ENCODE measurements at places on chromosomes 2 and 18.

- no peak for DNase-seq
Observed at GRCh38 chr18:3171631-3172030, 48.1 kb downstream of the MYOM1 start.

DNA sequence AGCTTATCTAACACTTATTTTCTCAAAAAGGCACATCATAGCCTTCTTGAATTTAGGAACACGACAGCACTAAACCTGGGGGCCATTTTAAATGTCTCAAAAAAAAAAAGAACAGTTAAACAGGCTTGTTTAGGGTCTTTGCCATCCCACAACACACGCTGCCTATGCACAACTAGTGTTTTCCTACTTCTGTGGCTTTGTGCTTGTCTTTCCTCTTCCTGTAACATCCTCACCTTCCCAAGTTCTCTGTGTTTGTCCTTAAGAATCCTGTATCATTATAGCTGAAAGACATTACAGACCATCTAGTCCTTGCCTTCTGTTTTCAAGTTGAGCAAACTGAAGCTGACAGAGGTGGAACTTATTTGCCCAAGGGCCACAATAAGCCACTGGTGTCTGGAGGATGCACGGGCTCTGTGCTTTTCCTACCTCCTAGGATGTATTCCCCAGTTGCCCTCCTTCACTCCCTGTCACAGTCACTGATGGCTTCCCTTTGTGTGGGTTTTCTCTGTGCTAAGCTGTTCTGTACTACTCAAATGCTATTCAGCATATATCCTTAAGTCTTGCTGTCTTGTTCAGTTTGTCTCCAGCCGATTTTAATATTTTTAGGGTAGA is 22.6 kb downstream of the SNRPD1 start:
- no peak for DNase-seq

DNA sequence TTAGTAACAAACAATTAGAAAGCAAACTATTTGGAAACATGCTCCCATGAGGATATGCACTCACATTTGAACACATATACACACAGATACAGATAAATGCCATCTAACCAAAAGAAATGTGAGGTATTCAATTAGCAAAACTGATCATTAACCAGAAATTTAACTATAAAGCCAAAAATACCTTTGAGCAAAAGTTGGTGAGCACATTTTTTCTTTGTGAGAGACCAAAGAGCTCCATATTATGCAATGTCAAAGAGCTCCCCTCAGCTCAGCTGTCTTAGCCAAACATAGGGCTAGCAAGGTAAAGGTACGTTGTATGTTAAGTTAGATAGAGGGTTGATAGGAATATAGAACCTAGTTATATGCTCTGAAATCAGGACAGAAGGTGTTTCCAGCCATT is 43.8 kb downstream of the CYBRD1 start:
- DNase-seq, result no peak

- peak; percentile 95 for DNase-seq
Observed at GRCh38 chr2:71801969-71802368, 345.7 kb downstream of the CYP26B1 start.

DNA sequence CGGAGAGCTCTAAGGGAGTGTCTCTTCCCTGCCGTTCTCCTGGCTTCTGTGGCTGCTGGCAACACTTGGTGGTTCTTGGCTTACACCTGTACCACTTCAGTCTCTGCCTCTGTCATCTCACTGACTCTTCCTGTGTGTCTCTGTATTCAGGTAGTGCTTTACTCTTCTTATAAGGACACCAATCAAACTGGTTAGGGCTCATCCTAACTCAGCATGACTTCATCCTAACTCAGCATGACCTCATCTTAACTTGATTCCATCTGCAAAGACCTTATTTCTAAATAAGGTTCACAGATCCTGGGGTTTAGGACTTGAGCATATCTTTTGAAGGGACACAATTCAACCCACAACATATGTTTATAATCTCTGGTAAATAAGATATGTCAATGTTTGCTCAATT is 51.6 kb upstream of the DSEL start:
- no peak for DNase-seq

DNA sequence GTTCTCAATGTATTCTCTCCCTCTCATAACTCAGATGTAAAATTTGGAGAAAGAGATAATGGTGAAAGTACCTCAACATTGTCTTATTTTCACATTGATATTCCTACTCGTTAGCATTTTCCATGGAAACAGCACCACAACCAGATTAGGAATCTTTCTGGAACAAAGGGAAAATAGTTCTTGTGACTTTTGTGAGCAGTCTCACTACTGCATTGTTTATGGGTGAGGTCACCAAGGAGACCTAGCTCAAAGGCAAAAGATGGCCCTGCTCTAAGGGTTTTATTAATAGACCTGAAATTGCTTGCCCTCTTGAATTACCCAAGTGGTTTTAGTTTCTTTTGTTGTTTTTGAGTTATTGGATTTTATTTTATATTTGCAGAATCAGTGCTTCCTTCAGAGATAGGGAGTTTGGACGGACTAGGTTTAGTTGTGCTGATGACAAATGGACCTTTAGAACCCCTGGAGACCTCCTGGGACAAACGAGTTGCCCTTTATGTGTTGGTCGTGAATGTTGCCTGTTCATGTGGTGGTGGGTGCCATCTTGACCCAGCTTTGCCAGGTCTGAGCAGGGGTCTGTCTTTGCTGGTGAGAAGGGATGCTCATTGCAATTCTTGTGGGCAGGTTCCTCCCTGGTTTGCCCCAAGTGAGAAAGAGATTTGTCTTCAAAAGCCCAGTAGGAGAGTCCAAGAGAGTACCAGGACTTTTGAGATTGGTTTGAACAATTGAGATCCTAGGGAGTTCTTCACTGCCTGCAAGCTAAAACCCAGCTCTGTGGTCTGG is 58.1 kb downstream of the INPP4A start:
- DNase-seq, result peak; percentile 22

- no peak for DNase-seq
Observed at GRCh38 chr18:4246374-4246773, 208.7 kb downstream of the DLGAP1 start.

DNA sequence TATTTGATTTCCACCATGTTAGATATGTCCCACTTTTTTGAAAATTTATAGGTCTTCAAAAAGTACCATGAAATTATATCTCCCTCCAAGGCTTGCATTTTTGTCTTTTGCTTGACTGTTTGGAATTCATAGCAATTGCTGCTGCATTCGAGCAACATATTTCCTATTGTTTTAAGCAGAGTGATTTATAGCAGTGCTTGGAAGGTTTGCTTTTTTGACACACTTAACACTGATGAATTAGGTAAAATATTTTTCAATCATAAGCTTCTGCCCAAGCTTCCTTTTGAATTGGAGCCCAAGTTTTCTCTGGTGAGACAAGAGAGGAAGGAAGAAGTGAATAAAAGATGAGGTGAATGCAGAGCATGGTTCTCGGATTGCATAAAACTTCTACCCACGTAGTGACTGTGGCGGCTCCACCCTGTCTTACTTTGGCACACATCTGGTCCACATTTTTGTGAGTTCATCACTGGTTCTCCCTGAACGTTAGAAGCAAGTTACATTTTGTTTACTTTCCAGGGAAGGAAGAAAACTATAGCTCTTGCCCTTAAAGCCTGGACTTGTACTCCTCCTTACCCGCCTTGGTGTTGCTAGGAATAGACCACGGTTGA is 667.0 kb downstream of the TSN start:
- no peak for DNase-seq

- no peak for DNase-seq
Observed at GRCh38 chr18:56902653-56903052, 244.2 kb upstream of the BOD1L2 start.

- no peak for DNase-seq
Observed at GRCh38 chr2:219621935-219622334, 5.5 kb upstream of the SLC4A3 start.

DNA sequence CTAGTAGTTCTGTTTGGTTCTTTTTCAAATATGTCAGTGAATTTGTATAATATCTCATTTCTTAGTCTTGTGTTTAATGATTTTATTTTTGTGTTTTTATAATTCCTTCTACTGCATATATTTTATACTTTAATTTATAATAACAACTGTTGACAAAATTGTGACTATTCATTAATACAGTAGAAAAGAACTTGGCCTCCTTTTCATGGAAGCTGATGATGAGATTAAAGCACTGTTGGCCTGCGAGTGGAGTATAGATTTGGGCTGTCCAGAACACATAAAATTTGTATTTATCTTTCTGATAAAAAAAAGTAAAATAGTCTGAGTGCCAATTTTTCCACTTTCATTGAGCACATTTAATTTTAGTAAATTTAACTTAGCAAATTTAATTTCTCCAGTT is 12.1 kb downstream of the CFLAR start:
- DNase-seq, result no peak

- DNase-seq, result peak; percentile 28
Observed at GRCh38 chr2:1773883-1774282, 29.6 kb upstream of the PXDN start.

DNA sequence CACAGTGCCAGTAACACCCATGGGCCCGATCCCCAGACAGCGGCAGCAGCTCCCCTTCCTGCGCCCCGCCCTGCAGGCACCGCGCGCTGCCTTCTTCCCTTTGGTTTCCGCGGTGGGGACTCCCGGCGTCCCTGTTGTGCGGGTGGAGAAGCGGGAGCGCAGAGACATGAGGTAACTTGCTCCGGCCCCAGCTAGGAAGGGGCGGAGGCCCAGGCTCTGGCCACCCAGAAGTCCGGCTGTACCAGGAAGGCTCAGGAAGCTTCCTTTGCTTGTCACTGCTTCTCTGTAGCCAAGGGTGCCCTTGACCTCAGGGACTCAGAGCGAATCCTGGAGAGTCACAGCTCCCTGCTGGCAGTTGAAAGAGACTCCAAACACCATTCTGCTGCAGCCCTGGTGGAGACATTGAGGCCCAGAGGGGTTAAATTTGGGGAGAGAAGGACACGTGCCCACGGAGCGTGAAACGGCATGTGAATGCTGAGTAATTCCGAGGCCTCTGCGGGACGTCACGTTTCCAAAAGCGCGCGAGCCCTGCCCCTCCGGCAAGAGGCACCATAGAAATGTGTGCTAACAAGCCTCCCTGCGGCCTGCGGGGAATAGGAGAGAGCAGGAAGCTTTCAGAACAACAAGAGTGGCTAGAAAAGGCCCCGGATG is 6.7 kb upstream of the ADCY3 start:
- peak; percentile 75 for DNase-seq

- DNase-seq, result peak; percentile 86
Observed at GRCh38 chr2:47043142-47043890, 111.8 kb downstream of the STPG4 start.

GRCh38 chr18:50218432-50219197 is 23.7 kb upstream of the MYO5B start:
- peak; percentile 80 for DNase-seq

Data from endodermal cell (in vitro differentiated cells).